Fibroblast of mammary gland (primary cell): ENCODE measurements at places on chromosomes 7 and 10.

- DNase-seq: peak; percentile 78
Observed at GRCh38 chr7:135678612-135679575, 16.6 kb downstream of the STMP1 start.

DNA sequence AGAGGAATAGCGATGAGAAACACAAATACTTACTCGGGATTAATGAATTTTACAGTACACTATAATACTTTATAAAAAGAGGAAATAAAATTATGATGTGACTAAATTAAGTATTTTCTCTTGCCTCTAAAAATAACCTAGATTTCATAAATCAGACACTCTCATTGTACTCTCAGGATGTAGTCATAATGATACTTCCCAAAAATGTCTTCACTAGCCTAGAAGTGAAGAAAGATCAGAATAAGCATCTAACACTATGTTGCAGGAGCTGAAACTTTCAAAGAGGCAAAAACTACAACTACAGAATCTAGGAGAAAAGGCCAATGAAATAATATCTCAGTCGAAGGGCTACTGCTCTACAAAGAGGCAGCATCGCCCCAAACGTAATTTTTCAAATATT lies 49.4 kb downstream of the DNAJC1 start:
- DNase-seq: no peak

GRCh38 chr7:1710936-1711335 lies 40.9 kb downstream of the ELFN1 start:
- DNase-seq: no peak

DNA sequence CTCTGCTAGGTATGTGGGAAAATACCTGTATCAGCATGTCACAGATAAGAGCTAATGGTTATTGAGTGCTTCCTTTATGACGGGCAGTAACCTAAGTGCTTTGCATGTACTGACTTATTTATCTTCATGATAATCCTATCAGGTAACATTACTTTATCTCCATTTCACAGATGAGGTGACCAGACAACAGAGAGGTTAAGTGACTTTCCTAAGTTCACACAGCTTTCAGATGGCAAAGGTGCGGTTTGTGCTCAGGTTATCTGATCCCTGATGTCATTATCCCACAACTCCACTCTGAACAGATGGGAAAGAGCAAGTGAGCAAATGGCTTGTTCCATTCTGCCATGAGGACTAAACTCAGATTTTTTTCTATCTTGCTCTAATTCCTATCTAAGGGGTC lies 217.0 kb upstream of the PODXL start:
- no peak for DNase-seq

DNA sequence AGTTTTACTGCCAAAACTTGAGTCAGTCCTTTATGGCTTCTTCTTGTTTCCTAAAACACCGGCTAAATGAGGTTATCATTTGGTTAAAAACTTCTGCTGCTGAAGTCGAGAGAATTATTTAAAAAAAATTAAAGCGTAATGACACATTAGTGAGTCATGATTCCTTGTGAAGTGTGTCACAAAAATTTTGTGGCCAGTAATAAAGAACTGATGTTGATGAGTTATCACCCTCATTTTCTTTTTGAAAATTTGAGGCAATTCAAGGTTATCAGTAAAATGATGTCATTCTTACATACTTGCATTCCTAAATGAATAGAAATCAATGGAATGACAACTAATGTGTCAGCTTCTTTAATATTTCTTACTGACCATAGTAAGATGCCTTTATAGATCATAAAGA lies 427.4 kb downstream of the SORCS3 start:
- peak; percentile 34 for DNase-seq

- no peak for DNase-seq
Observed at GRCh38 chr7:2851497-2851896, 7.4 kb upstream of the GNA12 start.

DNA sequence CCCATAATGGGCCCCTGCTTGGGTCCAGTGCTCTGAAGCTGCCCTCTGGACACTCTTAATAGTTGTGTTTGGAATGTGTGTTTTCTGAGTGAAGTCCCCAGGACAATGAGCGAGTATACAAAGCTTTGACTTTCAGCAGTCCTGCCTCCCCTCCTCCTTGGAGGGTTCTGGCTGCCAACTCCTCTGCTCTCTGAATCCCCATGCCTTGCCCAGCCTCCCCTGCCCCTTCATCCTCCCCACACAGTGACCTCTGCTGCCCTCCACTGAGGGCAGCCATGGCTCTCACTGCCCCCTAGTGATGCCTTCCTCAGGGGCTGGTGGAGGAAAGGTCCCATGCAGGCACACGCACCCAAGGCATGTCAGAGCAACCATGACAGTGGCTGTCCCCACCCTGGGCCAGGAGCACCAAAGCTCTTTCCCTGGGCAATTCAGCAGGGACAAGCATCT lies 40.9 kb downstream of the FRMPD2 start:
- DNase-seq: no peak

GRCh38 chr10:97138846-97139245 lies 46.9 kb downstream of the SLIT1 start:
- DNase-seq: no peak

GRCh38 chr10:121490871-121491519 lies 107.2 kb downstream of the FGFR2 start:
- DNase-seq: no peak

DNA sequence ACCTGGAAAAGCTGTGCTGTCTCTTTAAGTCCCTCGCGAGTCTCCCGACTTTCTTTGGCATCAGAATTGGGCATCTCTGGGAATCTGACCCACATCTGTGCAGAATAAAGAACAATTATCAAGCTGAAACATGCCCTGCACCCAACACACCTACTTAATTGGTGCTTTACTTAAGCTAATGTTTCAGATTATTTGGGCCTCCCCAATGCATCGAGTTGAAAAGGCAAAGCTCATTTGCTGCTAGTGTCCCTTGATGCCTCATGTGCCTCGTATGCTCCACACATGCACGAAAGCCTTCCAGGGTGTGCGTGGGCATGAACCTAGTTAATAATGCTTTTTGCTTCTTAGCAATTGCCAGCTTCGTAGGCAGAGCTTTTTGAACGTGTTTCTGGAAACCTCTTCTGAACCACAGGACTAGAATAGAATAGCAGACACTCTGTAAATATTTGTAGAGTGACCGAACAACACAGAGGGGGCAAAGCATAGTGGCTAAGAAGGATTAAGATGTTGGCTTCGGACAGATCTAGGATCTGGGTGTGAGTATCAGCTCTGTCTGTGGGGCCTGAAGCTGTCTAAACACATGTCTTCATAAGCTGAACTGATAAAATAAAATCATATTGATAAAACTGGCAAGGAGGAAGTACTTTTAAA lies 26.7 kb upstream of the FGFR2 start:
- DNase-seq: no peak

GRCh38 chr10:76786504-76787072 lies 851.0 kb downstream of the KCNMA1 start:
- DNase-seq: no peak

DNA sequence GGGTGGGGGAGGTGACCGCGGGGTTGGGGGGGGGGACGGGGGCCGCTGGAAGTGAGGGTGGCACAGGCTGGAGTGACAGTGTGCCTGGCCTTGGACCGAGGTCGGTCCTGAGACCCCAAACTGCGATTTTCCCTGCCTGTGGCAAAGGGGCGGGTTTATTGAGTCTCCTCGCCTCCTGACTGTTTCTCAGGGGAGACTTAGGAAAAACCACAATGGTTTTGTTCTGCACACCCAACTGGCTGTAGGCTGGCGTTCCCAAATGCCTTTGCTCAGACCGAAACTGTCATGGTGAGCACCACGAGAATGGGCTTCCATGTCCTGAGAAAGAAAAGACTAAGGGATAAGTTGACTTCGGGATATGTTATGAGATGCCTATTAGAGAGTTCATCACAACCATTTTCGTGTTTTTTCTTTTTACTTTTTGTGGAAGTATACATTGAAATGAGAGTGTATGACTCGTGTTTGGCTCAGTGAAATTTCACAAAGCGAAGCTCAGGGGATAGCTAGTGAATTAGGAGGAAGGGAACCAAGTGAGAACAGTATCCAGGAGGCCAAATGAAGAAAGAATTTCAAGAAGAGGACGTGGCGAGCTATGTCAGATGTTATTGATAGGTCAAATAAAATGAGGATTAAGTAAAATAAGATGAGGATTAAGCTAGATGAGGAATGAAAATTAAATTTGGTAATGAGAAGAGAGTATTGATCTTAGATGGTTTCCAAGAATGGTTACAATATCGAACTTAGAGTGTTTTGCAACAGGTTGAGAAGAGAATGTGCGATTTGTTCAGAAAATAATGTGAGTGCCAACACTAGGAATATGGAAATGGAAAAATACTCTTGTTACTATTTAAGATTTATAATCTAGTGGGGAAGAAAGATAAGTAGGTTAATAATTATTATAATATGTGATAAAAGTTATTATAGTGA lies 918 bp downstream of the NET1 start:
- DNase-seq: peak; percentile 59

- no peak for DNase-seq
Observed at GRCh38 chr10:78821052-78821451, 247.7 kb upstream of the ZMIZ1 start.

DNA sequence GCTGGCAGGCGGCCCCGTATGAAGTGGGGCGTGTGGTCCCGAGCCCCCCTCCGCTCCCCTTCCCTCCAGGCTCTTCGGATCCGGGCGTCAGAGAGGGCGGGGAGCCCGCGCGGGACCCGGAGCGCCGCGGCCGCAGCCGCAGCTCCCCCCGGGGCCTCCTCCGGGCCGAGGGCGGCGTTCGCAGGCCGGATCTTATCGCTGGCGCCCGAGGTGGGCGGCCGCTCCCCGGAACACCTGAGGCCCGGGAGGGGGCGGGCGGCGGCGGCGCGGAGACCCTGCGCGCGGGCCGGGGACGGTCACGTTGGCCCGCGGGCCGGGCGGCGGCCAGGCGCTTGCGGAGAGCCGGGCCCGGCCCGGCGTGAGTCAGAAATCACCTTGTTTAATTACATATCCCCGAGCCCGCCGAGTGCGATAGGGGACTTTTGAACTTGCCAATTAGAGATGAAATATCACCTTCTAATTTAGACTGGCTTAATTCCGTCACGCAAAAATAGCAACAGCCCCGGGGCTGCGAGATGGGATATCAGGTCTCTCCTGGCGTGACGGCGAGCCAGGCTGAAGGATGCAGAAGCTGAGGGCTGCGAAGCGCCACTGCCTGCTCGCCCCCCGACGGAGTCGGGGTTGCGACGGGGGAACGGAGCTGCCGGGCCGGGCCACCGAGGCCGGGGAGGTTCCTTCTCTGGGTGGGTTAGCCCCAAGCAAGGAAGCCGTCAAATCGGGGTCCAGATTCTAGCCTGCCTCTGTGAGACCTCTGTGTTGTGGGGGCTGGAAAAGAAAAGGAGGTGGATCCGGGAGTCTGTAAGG lies 43.4 kb downstream of the LDB3 start:
- peak; percentile 21 for DNase-seq

DNA sequence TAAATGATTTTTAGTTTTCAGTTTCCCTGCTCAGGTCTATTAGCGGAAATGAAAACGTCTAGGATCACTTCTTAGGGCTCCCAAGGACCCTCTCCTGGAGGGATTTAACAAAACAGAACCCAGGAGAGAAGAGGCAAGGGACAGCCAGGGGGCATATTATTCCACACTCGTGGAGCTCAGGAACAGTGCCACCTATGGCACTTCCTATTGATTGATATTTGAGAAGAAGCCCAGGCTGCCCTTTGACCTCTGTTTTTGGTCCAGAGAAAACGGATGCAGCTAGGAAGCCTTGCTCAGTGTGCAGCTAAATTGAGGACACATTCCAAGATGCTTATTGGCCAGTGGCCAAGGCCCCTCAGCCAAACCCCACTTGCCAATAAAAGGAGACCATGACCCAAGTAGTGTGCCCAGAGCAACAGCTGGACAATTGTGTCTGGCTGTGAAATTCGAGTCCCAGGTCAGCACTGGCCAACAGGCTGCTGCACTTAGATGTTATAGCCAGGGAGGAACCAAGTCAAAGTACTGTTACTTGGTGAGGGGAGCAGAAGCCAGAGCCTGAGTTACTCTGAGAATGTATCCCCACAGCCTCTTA lies 24.0 kb upstream of the GPNMB start:
- no peak for DNase-seq

GRCh38 chr7:142579946-142580345 lies 169.3 kb upstream of the PRSS1 start:
- no peak for DNase-seq

GRCh38 chr7:150465414-150465813 lies 15.0 kb downstream of the GIMAP8 start:
- DNase-seq: no peak

DNA sequence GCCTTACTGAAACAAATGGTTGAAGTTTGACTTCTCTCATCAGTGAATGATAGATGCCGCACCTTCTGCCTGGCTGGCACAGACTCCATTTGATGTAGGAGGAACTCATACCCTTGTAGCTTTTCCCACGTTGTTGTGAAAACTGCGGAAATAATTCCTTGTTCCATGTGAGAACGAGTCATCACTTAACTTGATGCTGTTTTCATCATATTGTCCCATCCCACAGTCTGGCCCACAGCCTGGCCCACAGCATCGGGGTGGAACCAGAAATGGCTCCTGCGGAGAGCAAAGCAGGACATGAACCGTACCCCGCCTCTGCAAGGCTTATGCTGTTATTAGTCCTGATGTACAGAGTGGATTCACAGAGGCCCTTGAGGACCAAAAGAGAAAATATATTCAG lies 587.0 kb downstream of the SDK1 start:
- DNase-seq: peak; percentile 7

GRCh38 chr7:55387062-55387965 lies 22.2 kb downstream of the LANCL2 start:
- peak; percentile 61 for DNase-seq

GRCh38 chr10:132960071-132960472 lies 17.7 kb upstream of the CFAP46 start:
- DNase-seq: no peak

- DNase-seq: no peak
Observed at GRCh38 chr7:115462301-115463015, 540.6 kb downstream of the MDFIC start.

GRCh38 chr10:124917428-124918190 lies 24.3 kb upstream of the ZRANB1 start:
- DNase-seq: peak; percentile 28

- no peak for DNase-seq
Observed at GRCh38 chr7:31068006-31068675, 16.0 kb downstream of the ADCYAP1R1 start.

- peak; percentile 27 for DNase-seq
Observed at GRCh38 chr10:79348640-79348988, 1.3 kb downstream of the PPIF start.

DNA sequence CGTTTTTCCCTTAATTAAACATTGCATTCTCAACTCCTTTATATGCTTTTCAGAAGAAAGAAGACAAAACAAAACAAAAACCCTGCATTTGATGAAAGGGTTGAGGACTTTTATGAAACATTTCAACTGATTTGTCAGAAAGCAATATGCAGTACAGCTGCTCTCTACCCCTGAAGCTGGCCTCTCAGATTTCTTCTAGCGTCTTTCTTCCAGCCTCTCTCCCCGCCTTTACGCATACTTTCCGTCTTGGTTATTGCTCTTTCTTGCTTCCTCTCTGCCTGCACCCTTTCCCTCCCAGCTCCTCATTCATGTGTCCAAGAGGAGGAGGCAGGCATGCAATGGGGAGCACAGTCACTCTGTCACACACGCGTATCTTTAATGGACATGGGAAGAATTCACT lies 91.0 kb upstream of the COL1A2 start:
- DNase-seq: peak; percentile 76

GRCh38 chr7:24722386-24723177 lies 34.7 kb downstream of the GSDME start:
- DNase-seq: peak; percentile 24
